M059J (cell line): ENCODE measurements at places on chromosomes 4 and X. TPM values are rescaled to one million over a fixed set of nuclear protein-coding genes. Genes with fewer than 3 reads are reported as not detected.

The SMIM20 gene
- total RNA-seq: 50.7 and 54.1 TPM in 2 replicates

The POF1B gene
- total RNA-seq: not detected in 2 replicates

The IL2 gene
- total RNA-seq: not detected in 2 replicates

The TEX13D gene
- not detected in 2 replicates for total RNA-seq

The RAB28 gene
- 28.5 and 40.2 TPM in 2 replicates for total RNA-seq

The CLGN gene
- 3.8 and 7.4 TPM in 2 replicates for total RNA-seq

The NMU gene
- total RNA-seq: 5.2 and 9.6 TPM in 2 replicates

The LNX1 gene
- 0.39 and 1.7 TPM in 2 replicates for total RNA-seq

The MFAP3L gene
- 0.10 and 0.12 TPM in 2 replicates for total RNA-seq

The CEP44 gene
- total RNA-seq: 9.7 and 10.0 TPM in 2 replicates

The MAGEA9B gene
- total RNA-seq: 0.37 TPM in 1 of 2 replicates, not detected in the other

The GLRA3 gene
- not detected in 2 replicates for total RNA-seq

The PAK3 gene
- total RNA-seq: 0.12 and 0.59 TPM in 2 replicates

The COL25A1 gene
- total RNA-seq: not detected in 2 replicates

The NLGN4X gene
- total RNA-seq: 0.02 and 0.15 TPM in 2 replicates

The ADH6 gene
- total RNA-seq: not detected in 2 replicates

The ARHGAP36 gene
- total RNA-seq: not detected in 2 replicates

The FREM3 gene
- total RNA-seq: not detected in 2 replicates

The AVPR2 gene
- 1.9 and 2.7 TPM in 2 replicates for total RNA-seq

The AMOT gene
- total RNA-seq: 6.7 and 8.9 TPM in 2 replicates

The LDB2 gene
- 26.9 and 33.5 TPM in 2 replicates for total RNA-seq

The KLHL4 gene
- 1.5 and 1.8 TPM in 2 replicates for total RNA-seq

The SLIT2 gene
- total RNA-seq: 8.1 and 13.3 TPM in 2 replicates

The XAGE1A gene
- total RNA-seq: not detected in 2 replicates

The CENPVL2 gene
- not detected in 2 replicates for total RNA-seq

The MTMR8 gene
- not detected in 2 replicates for total RNA-seq
